ENCODE measurements at places on chromosomes 16 and 17. TPM values are rescaled to one million over a fixed set of nuclear protein-coding genes. Genes with fewer than 3 reads are reported as not detected.

DNA sequence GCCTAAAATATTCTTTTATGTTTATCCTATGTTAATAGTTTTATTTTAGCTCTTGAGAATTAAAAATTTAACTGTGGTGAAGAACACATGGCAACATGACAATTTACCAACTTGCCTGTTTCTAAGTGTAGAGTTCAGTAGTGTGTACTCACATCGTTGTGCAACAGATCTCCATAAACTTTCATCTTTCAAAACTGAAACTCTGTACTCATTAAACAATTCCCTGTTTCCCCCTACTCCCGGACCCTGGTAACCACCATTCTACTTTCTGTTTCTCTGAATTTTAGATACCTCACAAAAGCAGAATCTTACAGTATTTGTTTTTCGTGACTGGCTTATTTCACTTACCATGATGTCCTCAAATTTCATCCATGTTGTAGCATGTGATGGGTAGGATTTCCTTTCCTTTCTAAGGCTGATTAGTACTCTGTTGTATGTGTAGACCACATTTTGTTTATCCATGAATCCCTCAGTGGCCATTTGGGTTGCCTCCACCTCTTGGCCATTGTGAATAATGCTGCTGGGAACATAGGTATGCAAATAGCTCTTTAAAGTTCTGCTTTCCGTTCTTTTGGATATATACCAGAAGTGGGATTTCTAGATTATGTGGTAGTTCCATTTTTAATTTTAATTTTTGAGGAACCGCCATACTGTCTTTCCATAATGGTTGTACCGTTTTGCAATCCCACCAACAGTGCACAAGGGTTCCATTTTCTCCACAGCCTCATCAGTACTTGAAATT is 17.4 kb downstream of the IST1 start:
- H3K4me1 ChIP-seq, result peaks cover 23% of the 10 kb centered on the region
- no peak overlapping the region for H3K27ac ChIP-seq
- H3K4me3 ChIP-seq, result no peak overlapping the region
- H3K27me3 ChIP-seq, result no peaks in the 10 kb centered on the region
- DNase-seq, result no peak

- peaks cover 19% of the 10 kb centered on the region for H3K36me3 ChIP-seq
- no peak for DNase-seq
- H3K4me3 ChIP-seq, result no peak overlapping the region
- H3K27me3 ChIP-seq, result no peaks in the 10 kb centered on the region
- H3K27ac ChIP-seq, result no peak overlapping the region
- H3K4me1 ChIP-seq, result peaks cover 4% of the 10 kb centered on the region
Observed at GRCh38 chr16:84985079-84986065, 26.0 kb downstream of the ZDHHC7 start.

- DNase-seq, result no peak
- H3K27ac ChIP-seq, result no peak overlapping the region
- H3K4me3 ChIP-seq, result no peak overlapping the region
- no peaks in the 10 kb centered on the region for H3K36me3 ChIP-seq
- peaks cover 7% of the 10 kb centered on the region for H3K27me3 ChIP-seq
Observed at GRCh38 chr16:10253409-10253808, 71.2 kb upstream of the GRIN2A start.

The UNC13D gene
- 221 TPM for total RNA-seq

The KREMEN2 gene
- total RNA-seq, result not detected

DNA sequence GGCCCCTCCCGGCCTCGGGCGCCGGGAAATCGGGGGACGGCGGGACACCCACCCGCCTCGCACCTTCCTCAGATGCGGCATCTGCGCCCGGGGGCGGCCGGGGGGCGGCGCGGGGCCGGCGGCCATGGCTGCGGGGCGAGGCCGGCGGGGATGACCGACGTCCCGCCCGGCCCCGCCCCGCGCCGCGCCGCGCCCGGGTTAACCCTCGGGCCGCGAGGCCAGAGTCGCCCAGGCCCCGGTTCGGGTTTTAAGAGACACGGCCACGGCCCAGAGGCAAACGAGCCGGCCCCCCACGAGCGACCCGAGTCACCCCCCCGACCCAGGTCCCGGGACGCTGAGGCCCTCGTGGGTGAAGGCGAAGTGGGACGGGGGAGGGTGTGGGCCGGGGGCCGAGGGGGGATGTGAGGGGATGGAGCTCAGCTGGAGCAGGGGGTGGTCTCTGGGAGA is at the start of gene RGS11:
RGS11 (minus strand) TSS at position 159 of the 447 bp plus-strand sequence; CDS start at position 126, 33 bp downstream.
- no peak for DNase-seq
- peaks cover 30% of the 10 kb centered on the region for H3K27me3 ChIP-seq
- H3K4me3 ChIP-seq, result peak within 1 kb of the TSS; percentile 49
- H3K36me3 ChIP-seq, result no peaks in the 10 kb centered on the region

- no peaks in the 10 kb centered on the region for H3K36me3 ChIP-seq
- DNase-seq, result no peak
- no peak overlapping the region for H3K27ac ChIP-seq
- H3K4me3 ChIP-seq, result no peak overlapping the region
Observed at GRCh38 chr16:51416926-51417325, 265.9 kb upstream of the SALL1 start.

DNA sequence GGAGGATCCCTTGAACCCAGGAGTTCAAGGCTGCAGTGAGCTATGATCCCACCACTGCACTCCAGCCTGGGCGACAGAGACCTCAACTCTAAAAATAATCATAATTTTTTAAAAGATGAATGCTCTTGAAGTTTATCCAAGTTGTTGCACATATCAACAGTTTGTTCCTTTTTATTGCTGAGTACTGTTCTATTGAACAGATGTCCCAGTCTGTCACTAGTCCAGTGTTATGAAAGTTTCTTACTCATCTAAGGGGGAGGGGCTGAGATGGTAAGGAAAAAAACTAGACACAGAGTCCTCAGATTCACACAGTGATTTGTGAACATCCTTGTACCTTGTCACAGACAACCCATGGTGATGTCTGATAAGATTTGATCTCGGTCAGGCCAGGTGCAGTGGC is 3.9 kb downstream of the ACAP1 start:
- no peak for DNase-seq
- H3K4me3 ChIP-seq, result peak overlapping the region; percentile 29
- no peaks in the 10 kb centered on the region for H3K27me3 ChIP-seq
- H3K4me1 ChIP-seq, result peaks cover 40% of the 10 kb centered on the region
- H3K36me3 ChIP-seq, result peaks cover 33% of the 10 kb centered on the region

- H3K27me3 ChIP-seq, result no peaks in the 10 kb centered on the region
- peak overlapping the region; percentile 53 for H3K4me3 ChIP-seq
- H3K4me1 ChIP-seq, result peaks cover 39% of the 10 kb centered on the region
- peaks cover 12% of the 10 kb centered on the region for H3K36me3 ChIP-seq
- H3K27ac ChIP-seq, result peak overlapping the region; percentile 92
Observed at GRCh38 chr16:70416748-70417616, 21.9 kb downstream of the ST3GAL2 start.

The SMIM22 gene
- not detected for total RNA-seq
